ENCODE measurements at places on chromosomes 6 and 20.

- H3K4me1 ChIP-seq = no peaks in the 10 kb centered on the region
- H3K27ac ChIP-seq = no peak overlapping the region
- no peaks in the 10 kb centered on the region for H3K36me3 ChIP-seq
These were observed 249.4 kb downstream of the ATXN1 start for GRCh38 chr6:16511723-16512489.

GRCh38 chr6:168152306-168152963 is 73.4 kb upstream of the FRMD1 start:
- no peak overlapping the region for H3K4me3 ChIP-seq
- DNase-seq = no peak
- no peaks in the 10 kb centered on the region for H3K4me1 ChIP-seq
- no peaks in the 10 kb centered on the region for H3K36me3 ChIP-seq

GRCh38 chr6:137792160-137793033 is 74.7 kb upstream of the TNFAIP3 start:
- no peak overlapping the region for H3K4me3 ChIP-seq
- H3K27ac ChIP-seq = no peak overlapping the region
- H3K36me3 ChIP-seq = no peaks in the 10 kb centered on the region
- H3K4me1 ChIP-seq = peaks cover 40% of the 10 kb centered on the region

DNA sequence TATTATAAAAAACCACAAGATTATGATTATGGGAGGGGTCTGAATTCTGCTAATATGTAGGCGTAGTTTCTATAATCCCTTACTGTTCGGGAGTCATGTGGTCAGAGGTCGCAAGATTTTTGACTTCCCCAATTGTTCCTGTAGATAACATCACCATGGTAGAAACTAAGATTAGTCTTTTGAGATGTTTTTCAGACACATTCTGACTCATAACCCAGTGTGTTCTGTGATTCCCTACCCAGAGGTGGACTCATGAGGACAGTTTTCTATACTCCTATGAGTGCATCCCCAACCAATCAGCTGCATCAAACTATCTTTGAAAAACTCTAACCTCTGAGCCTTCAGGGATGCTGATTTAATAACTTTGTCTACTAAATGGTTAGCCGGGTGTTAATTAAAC is 175.5 kb downstream of the RFPL4B start:
- no peaks in the 10 kb centered on the region for H3K4me1 ChIP-seq
- no peak for DNase-seq

DNA sequence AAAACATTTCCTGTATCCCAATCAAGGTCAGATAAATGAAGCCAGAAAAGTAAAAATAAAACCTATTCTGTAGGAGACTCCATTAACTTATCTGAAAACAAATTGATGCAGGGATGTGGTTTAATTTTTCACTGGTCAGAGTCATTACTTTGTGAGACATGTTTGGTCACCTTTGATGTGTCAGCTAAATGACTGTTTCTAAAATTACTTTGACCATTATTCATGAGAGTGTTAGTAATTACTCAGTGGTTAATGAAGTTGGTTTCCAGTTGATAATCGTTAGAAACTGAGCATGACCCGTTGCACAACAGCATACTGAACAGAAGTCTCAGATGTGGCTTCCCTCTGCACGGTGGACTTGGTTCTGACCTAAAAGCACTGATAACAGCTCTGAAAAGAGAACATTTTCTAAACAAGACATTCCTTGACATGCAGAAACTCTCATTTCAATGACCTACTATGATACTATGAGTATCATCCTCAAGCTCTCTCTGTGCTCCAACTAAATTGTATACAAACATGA is 410.5 kb upstream of the RNF217 start:
- H3K27ac ChIP-seq = no peak overlapping the region
- H3K36me3 ChIP-seq = no peaks in the 10 kb centered on the region
- H3K4me1 ChIP-seq = no peaks in the 10 kb centered on the region
- H3K4me3 ChIP-seq = no peak overlapping the region

DNA sequence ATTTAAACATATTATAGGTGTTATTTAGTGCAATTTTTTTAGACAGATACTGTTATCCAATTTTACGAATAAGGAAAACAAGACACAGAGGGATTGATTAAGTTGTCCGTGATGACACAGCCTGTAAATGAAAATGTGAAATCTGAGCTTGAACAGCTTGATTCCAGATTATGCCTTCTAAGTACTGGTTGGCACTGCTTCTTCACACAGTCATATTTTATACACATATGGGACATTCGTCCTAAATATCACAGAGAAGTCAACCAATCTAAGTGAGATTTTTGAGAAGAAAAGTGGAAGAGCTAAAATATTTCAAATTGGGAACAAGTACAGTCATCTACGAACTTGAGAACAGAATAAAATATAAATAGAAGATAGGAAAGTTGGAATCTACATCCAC is 756.3 kb downstream of the BCKDHB start:
- no peaks in the 10 kb centered on the region for H3K36me3 ChIP-seq
- no peak overlapping the region for H3K27ac ChIP-seq
- H3K4me1 ChIP-seq = no peaks in the 10 kb centered on the region
- no peak overlapping the region for H3K4me3 ChIP-seq

DNA sequence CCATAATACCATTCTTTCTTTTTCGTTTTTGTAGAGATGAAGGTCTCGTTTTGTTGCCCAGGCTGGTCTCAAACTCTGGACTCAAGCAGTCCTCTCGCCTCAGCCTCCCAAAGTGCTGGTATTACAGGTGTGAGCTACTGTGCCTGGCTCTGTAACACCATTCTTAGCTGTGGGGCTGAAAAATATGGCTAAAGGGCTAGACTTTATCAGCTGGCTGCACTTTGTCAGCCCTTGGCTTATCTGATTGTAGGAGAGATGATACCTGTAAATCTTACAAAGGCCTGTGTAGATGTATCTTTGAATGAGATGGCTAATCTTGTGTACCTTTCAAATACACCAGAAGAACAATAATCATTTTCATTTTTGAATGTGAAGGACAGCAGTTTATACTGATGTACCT is 55.2 kb downstream of the ZFAND3 start:
- H3K36me3 ChIP-seq = peaks cover 13% of the 10 kb centered on the region
- DNase-seq = no peak
- H3K27me3 ChIP-seq = no peaks in the 10 kb centered on the region
- H3K27ac ChIP-seq = no peak overlapping the region

GRCh38 chr6:79119217-79119616 is 41.2 kb upstream of the PHIP start:
- no peak overlapping the region for H3K27ac ChIP-seq
- no peak overlapping the region for H3K4me3 ChIP-seq

DNA sequence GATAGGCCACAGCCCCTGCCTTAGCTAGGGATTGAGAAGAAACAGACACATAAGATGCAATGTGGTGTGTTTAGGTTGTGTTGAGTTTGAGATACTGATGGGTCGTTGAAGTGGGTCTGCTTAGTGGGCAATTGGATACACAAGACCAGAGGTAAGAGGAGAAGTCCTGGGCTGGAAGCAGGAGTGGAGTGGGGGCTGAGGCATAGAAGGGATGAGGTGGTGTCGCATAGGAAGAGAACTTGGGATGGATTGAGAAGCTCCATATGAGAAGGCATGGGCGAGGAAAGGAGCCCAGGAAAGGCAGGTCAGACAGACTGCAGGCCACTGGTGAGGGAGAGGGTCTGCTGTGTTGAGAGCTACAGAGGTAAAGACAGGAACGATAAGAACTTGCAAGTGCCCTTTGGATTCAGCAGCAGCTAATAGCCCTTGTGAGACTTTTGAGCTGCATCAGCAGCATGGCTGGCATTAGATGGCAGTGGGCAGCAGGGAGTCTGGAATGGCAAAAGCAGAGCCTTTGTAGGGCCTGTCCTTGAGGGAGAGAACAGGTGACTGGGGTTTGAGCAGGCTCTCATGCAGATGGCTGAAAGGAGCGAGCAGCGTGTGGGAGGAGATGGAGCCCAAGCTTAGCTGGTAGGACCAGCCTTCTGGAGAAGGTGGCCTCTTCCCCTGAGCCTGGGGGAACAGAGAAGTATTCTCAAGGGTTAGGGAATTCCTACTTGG is 33.2 kb downstream of the PLCG1 start:
- H3K4me3 ChIP-seq = no peak overlapping the region
- H3K36me3 ChIP-seq = peaks cover 34% of the 10 kb centered on the region
- H3K27ac ChIP-seq = no peak overlapping the region

DNA sequence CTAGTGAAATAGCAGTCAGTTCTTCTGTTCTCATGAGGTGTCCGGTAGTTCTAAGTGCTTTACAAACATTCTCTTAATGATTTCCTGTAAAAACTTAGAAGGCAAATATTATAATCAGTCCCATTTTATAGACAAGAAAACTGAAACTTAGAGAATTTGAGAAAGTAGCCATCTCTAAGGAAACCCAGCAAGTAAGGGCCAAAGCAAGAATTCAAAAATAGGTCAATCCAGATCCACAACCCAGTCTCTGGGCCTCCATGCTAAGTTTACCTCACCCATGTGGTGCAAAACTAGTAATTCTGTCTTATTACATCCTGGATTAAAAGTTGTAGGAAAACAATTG is 27.6 kb upstream of the ASXL1 start:
- H3K27me3 ChIP-seq = no peaks in the 10 kb centered on the region
- no peak overlapping the region for H3K27ac ChIP-seq
- peaks cover 2% of the 10 kb centered on the region for H3K4me1 ChIP-seq
- no peak overlapping the region for H3K4me3 ChIP-seq
- H3K36me3 ChIP-seq = peaks cover 22% of the 10 kb centered on the region
- no peak for DNase-seq

- no peaks in the 10 kb centered on the region for H3K36me3 ChIP-seq
- H3K4me1 ChIP-seq = peaks cover 13% of the 10 kb centered on the region
- no peak for DNase-seq
- H3K4me3 ChIP-seq = no peak overlapping the region
These were observed 69.9 kb downstream of the ATP9A start for GRCh38 chr20:51698252-51698651.

GRCh38 chr20:19940988-19941460 is 76.1 kb upstream of the NAA20 start:
- peaks cover 26% of the 10 kb centered on the region for H3K4me1 ChIP-seq
- no peak for DNase-seq
- no peaks in the 10 kb centered on the region for H3K27me3 ChIP-seq
- H3K4me3 ChIP-seq = no peak overlapping the region
- no peaks in the 10 kb centered on the region for H3K36me3 ChIP-seq

DNA sequence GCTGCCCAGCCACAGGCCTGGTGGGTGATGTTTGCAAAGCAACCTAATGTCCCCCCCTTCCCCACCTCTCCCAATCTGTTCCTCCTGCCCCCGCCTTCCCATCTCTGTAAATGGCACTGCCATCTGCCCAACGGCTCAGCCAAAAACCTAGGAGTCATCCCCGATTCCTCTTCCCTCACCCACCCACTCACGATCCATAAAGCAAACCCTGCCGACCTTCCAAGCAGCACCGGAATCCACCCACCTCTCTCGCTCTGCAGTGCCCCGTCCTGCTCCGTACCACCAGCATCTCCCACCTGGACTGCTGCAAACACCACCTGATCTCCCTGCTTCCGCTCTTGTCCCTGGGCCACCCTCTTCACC is 37.6 kb downstream of the SULF2 start:
- no peak overlapping the region for H3K4me3 ChIP-seq
- H3K27ac ChIP-seq = no peak overlapping the region
- peaks cover 28% of the 10 kb centered on the region for H3K27me3 ChIP-seq
- H3K4me1 ChIP-seq = peaks cover 20% of the 10 kb centered on the region
- DNase-seq = no peak

DNA sequence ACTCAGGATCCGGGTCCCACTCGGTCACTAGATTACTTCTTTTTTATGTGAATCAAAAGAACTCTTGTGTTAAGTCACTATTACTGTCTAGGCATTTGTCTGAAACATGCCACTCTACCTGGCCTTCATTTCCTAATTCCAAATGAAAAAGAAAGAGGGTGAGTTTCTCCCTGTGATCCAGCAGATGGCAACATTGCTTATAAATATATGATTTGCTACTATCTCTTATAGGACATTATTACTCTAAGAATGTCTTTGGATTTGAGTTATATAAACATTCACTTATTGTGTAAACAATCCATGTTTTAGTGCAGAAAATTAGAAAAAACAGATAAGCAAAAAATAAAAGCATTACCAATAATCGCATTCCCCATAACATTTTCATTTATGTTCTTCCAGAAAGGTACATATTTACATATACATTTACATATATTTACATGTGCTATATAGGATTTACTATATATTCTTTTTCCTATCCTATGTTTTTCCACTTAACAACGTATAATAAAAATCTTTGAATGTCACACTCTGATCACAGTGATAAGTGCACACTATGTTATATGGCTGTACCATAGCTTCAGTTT is 66.9 kb downstream of the FAXC start:
- no peaks in the 10 kb centered on the region for H3K4me1 ChIP-seq
- no peak overlapping the region for H3K4me3 ChIP-seq
- no peaks in the 10 kb centered on the region for H3K27me3 ChIP-seq
- DNase-seq = no peak

GRCh38 chr20:3669710-3670367 is 6.6 kb upstream of the GFRA4 start:
- no peak overlapping the region for H3K4me3 ChIP-seq
- no peaks in the 10 kb centered on the region for H3K36me3 ChIP-seq
- H3K27me3 ChIP-seq = peaks cover 53% of the 10 kb centered on the region
- DNase-seq = no peak
- H3K27ac ChIP-seq = no peak overlapping the region
- H3K4me1 ChIP-seq = peaks cover 11% of the 10 kb centered on the region

DNA sequence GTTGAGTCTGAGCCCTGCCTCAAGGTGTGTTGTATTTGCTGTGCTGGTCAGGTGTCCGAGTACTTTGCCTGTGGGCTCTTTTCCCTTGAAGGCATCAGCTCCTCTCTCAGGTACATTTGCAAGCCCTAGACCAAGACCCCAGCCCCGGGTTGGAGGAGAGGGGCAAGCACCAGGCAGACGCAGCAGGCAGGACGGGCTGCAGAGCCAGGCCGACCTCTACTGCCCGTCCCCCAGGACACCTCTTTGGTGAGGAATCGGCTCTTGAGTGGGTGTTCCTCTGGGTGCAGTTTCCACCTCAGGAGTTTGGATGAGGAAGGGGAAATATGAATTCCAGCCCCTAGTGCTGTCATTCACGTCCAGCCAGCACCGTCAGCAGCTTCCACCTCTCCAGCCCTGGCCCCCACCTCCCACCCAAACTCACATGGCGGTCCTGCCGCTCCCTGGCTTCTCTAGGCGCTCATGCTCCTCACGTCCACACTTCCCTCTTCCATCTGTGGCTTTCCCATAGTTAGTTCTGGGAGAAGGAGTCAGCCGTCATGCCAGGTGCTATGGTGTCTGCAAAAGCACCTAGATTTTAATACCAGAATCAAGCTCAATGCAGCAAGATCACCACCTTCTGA is 183.9 kb downstream of the DLL1 start:
- peaks cover 12% of the 10 kb centered on the region for H3K27me3 ChIP-seq
- no peak for DNase-seq
- H3K27ac ChIP-seq = no peak overlapping the region
- no peak overlapping the region for H3K4me3 ChIP-seq
- no peaks in the 10 kb centered on the region for H3K4me1 ChIP-seq
